ENCODE measurements at places on chromosomes 3 and 15.

GRCh38 chr3:151197981-151198767, 4.8 kb downstream of the GPR171 start:
- no peak for DNase-seq

GRCh38 chr3:133428552-133428951, 28.7 kb downstream of the BFSP2 start:
- DNase-seq, result no peak

DNA sequence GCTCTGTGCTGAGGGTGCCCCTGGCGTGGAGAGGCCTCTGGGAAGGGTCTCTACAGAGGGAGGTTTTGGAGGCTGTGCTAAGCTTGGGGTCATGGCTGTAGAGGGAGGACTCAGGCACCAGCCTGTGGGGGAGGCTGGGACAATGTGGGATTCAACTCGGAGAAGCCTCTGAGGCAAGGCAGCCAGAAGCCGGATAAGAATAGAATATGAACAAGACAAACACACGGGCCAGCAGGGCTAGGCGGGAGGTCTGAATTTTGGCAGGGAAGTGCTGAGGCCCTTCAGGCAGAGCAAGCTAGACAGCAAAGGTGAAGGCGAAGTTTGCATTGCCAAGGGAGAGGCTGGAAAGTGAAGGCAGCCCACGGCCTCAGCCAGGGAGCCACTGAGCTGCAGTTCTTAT, 612.1 kb upstream of the NR2F2 start:
- DNase-seq, result no peak

- DNase-seq, result no peak
Observed at GRCh38 chr3:9158865-9159630, 90.4 kb downstream of the SRGAP3 start.

GRCh38 chr3:22971497-22971896, 231.6 kb upstream of the UBE2E2 start:
- no peak for DNase-seq

DNA sequence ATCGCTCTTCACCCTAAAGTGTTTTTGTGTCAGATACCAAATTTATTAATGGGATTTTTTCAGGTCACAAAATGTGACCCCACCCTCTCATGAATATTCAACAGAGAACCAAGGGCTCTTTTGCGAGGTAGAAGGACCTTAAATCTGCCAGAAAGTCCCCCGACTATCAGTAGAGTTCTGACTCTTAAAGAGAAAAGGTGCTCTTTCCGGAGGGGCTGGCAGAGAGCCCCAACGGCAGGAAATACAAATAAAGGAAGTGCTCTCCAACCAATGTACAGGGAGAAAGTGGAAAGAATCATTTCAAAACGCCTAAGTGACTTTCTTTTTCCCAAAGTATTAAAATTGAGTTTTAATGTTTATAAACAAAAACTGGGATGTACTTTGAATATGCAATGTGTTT, 517.2 kb downstream of the FOXP1 start:
- DNase-seq, result no peak

DNA sequence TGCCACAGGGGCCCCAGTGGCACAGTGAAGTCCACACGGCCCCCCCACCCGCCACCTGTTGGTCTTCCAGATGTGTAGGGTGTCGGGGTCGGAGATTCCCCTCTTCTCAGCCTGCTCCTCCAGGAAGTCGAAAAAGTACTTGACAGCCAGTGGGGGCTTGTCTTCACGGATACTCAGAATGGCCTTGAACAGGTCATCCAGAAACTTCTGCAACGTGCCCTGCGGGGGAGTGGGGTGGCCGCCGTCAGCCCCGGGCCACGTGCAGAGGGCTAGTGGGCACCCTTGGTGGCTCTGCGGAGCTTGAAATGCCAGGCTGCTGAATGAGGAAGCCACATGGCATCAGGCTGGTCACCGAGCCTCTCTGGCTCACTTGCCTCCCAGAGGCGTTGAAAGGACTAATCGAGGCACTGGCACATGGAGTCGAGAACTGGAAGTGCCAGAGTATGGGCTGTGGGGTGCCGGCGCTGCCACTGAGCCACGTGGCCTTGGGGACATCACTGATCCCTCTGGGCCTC, 16.6 kb downstream of the H1-8 start:
- DNase-seq, result no peak
